ENCODE measurements at places on chromosomes 4 and X. TPM values are rescaled to one million over a fixed set of nuclear protein-coding genes. Genes with fewer than 3 reads are reported as not detected.

DNA sequence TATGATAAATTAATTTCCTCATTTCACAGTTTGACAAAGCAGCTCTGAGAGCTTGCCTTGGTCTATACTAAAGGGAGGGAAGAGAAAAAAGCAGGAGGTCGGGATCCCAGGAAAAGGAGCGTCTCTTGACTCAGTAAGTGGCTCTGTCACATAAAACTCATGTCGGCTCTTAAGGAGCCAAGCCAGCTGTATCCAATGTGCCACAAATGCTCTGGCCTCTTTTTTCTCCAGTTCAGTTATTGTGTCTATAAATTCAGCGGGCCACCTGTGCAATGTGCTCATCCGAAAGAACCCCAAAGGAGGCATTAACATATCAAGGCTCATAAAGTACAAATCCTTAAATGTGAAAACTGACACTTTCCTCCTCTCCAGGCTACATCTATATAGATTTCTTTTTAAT lies 337.7 kb upstream of the FAM241A start:
- DNase-seq, result no peak

- no peak for DNase-seq
Observed at GRCh38 chr4:101042847-101043246, 304.5 kb downstream of the PPP3CA start.

- DNase-seq, result no peak
Observed at GRCh38 chr4:153518637-153519389, 52.7 kb downstream of the TMEM131L start.

DNA sequence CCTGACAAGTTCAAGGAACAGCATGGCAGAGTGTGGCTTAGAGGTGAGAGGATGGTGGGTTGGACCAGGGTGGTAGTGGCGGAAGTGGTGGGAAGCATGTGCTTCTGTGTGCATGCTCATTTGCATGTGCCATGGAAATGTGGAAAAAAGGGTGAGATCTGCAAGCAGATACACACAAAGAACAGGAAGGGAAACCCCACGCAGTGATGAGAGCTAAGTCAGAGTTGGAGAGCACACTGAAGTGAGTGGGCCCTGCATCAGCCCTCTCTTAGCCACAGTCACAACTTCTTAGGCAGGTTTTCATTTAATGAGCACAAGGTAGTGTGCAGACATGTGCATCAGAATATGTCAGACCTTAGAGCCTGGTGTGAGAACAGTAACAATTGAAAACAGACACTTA lies 483.8 kb downstream of the AFF2 start:
- DNase-seq, result no peak

DNA sequence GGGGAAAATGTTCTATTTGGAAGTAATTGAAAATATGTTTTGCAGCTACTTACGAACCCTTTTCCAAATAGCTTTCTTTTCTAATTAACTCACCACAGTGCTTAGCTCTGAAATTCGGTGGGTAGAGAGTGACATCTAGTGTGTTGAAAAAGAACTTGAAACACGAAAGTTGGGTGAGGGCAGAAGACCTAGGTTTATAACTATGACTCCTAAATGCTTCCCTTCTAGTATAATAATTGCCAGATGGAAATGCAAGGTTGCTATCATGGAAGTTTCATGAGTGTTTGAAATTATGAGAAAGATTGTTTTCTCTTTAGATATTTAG lies 77.3 kb upstream of the NOCT start:
- DNase-seq, result no peak

DNA sequence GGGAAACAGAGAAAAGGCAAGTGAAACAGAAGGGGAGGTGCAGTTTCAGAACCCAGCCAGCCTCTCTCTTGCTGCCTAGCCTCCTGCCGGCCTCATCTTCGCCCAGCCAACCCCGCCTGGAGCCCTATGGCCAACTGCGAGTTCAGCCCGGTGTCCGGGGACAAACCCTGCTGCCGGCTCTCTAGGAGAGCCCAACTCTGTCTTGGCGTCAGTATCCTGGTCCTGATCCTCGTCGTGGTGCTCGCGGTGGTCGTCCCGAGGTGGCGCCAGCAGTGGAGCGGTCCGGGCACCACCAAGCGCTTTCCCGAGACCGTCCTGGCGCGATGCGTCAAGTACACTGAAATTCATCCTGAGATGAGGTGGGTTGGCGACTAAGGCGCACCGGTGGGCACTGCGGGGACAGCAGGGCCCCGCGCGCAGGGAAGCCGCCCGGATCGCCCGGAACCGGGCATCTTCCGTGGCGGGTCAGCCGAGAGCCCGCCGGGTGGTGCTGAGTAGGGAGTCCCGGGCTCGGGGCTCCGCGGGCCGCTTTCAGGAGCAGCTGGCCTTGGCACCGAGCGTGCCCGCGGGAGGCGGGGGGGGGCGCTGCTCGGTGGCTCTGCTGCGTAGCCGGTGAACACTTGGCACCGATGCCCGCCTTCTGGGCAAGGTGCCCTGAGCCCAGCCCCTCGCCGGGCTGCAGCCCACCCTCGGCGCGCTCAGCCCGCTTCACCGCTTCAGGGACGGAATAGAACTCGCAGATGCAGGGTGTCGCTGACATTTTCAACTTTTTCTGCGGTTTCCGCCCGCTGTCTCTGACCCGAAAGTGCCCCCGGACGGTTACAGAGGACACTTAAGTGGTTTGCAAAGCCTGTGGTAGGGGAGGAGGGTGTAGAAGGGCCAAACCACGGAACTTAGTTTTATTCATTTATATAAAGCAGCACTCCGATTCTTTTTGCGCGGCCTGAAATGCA lies at the start of gene CD38:
Gene CD38 (plus strand): TSS at position 40 of the 953 bp plus-strand sequence. CDS start 87 bp downstream, at position 127.
- no peak for DNase-seq

DNA sequence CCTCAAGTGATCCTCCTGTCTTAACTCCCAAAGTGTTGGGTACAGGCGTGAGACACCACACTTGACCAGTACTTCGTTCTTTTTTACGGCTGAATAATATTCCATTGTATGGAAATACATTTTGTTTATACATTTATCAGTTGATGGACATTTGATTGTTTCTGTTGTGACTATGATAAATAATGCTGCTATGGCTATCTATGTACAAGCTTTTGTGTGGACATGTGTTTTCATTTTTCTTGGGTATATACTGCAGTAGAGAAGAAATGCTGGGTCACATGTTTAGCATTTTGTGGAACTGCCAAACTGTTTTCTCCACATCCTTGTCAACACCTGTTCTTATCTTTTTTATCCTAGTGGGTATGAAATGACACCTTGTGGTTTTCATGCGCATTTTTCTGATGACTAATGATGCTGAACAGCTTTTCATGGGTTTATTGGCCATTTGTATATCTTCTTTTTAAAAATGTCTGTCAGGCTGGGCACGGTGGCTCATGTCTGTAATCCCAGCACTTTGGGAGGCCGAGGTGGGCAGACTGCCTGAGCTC lies 37.3 kb downstream of the SAT1 start:
- no peak for DNase-seq

DNA sequence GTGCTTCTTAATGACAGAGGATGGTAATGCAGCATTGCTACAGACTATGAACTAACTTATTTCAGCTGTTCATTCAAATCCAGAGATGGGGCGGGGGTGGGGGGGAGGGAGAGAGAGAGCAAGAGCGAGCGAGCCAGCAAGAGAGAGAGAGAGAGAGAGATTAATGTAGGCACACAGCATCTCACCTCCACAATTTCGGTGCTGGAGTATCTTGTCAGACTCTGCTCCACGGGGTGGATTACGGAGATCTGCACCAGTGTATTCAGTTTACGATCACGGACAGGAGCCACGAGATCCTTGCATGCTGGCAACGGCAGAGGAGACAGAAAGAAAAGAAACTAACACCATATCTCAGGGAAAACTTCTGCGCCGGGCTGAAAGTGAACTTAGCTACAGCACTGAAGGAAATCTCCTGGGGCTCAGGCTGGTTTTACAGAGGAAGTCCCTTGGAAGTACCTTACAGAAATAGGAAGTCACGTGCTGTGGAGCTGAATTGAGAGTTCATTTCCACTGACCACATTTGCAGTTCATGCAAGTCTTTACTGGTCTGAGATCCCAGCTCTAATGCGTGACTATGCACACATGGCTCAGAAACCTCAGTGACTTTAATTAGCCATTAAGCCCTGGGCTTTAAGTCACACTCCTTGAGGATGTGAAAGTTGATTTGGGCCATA lies 440.9 kb downstream of the INPP4B start:
- DNase-seq, result peak; percentile 89

GRCh38 chr4:169314906-169315305 lies 44.1 kb upstream of the SH3RF1 start:
- DNase-seq, result no peak

DNA sequence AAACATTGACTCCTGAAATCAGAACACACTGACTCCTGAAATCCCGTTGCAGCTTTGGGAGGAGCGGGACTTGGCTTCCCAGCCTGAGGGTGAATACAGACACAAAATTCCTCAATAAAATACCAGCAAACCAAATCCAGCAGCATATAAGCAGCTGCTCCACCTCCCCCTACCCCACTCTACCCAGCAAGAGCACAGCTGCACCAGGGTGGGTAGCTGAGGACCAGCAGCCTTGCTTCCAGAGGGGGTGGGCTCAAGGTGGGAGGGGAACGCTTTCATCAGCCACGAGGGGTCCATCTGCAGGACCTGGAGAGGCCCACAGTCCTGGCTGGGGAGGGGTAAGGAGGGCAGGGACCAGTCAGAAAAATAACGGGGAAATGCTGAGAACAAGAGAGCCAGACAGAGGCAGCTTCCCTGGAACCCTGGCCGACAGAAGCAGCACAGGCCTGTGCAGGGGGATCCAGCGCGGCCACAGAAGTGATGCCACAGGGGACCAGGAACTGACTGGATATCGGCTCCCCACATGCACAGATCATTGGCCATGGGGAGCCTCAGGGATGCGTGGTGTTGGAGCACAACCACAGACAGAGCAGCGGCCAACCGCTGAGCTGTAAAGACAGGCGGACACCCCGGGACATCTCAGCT lies 49.8 kb downstream of the FGFRL1 start:
- no peak for DNase-seq

DNA sequence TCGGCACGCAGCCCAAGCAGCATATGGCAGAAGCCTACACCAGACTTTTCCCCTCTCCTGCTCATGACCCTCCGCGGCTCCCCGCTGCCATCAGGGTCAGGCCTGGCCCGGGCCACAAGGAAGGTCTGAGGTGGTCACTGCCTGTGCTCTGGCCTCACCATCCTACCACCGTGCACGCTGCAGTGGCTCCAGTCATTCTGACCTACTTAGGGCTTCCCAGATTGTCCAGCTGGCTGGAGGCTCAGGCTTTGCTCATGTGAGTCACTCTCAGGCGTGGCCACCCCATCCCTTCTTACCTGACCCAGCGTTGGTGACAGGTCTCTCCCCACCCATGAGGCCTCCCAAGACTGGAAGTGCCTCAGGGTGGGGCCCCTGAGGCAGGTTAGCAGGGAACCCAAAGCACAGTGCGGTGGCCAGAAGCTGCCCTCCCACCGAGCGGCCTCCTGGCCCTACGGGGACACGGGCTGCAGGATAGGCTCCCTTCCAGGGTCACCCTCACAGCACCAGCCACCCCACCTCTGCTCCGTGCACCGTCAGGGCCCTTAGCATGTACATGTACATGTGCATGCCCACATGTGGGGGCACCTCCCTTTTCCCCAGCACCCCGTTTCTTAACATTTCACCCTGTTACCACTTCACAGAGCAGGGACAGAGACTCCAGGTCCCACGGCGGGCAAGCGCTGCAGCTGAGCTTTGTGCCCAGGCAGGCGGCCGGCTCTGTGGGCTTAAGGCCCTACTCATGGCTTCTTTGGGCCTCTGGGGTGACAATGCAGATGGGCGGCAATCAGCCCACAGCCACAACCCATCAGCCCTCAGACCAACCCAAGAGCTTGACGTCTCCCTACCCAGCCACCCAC lies 2.2 kb downstream of the TREX2 start:
- DNase-seq, result no peak

DNA sequence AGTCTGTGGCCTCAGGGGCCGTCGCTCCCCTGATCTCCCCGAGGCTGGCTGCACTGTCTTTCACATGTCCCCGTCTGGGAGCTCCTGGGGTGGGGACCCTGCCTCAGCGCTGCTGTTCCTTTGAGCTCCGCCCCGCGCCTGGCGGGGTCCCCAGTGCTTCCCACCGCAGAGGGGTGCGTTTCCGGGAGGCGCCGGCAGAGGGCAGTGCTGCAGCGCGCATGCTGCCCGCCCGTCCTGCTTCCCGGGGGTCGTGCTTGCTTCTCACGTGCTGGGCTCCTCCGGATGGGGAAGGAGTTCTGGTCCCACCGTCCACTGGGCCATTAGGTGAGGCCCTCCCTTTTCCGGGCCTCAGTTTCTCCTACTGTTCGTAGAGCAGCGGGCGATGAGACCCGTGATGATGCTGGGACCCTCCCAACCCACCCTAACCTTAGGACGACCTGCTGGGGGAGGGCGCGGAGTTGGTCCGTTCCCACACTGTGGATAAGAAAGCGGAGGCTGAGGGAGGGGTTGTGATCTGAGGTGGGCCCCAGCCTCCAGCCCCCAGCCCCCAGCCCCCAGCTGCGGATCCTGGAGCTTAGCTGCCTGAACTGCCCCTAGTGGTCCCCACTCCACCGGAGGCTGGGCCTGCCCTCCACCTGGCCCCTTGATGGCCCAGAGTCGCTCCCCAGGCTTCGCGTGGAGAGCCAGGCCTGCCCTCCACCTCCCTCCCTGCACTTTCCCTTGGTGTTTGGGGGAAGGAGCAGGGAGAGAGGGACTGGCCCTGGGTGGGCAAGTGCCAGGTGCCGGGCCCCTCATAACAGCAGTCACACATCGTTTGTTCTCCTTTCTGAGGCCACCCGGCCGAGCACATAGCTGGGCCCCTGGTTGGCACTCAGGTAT lies 15.3 kb downstream of the CPZ start:
- DNase-seq, result no peak

DNA sequence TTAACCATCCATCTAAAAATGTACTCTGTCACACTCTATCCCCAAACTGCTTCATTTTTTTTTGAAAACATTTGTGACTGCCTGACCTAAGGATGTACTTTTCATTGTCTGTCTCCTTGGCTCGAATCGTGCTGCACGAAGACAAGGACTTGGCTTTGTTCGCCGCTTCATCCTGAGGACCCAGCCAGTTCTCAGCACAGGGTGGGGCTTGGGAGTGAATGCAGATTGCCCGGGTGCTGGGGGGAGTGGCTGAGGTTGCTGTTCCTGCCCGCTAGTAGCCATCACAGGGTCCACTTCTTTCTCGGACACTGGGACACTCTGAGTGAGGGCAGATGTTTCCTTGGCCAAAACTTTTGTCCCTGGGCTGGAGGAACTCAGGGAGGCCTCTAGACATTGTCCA lies 70.1 kb upstream of the CLCN4 start:
- no peak for DNase-seq

GRCh38 chrX:42678133-42678532 lies 99.8 kb downstream of the PPP1R2C start:
- no peak for DNase-seq

DNA sequence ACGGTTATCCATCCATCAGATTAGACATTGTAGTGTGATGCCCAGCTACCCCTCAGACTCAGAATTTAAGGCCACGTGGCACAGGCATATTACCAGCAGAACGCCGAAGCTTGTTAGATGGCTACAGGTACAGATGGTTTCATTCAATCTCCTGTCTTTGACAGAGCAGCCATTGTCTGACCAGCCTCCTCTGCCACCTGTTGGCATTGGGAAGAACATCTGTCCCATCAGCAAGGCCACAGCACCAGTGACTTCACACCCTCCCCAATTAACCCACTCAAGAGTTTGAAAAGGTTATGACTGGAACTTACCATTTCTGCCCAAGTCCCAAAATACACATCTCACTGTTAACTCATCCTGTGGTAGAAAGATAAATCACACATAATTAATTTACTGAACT lies 22.0 kb upstream of the PHKA2 start:
- DNase-seq, result no peak

METAP1 gene
- total RNA-seq, result 32.4 TPM

TLR3 gene
- 10.6 TPM for total RNA-seq

RAB33A gene
- 0.98 TPM for total RNA-seq

FAM47E gene
- 0.49 TPM for total RNA-seq

SPANXC gene
- total RNA-seq, result not detected

RAI2 gene
- 47.4 TPM for total RNA-seq

TMEM156 gene
- total RNA-seq, result not detected

ERCC6L gene
- total RNA-seq, result 0.74 TPM

FDCSP gene
- total RNA-seq, result not detected
